ENCODE measurements at places on chromosomes 16 and 17.

GRCh38 chr17:14337596-14338079 lies 36.8 kb downstream of the HS3ST3B1 start:
- no peak for DNase-seq

- no peak for DNase-seq
These were observed 47.2 kb upstream of the SLC47A1 start for GRCh38 chr17:19486351-19487023.

GRCh38 chr16:84119368-84119767 lies 2.6 kb upstream of the MBTPS1 start:
- DNase-seq: no peak

- DNase-seq: no peak
These were observed 49.2 kb downstream of the KCNJ12 start for GRCh38 chr17:21425321-21425720.

DNA sequence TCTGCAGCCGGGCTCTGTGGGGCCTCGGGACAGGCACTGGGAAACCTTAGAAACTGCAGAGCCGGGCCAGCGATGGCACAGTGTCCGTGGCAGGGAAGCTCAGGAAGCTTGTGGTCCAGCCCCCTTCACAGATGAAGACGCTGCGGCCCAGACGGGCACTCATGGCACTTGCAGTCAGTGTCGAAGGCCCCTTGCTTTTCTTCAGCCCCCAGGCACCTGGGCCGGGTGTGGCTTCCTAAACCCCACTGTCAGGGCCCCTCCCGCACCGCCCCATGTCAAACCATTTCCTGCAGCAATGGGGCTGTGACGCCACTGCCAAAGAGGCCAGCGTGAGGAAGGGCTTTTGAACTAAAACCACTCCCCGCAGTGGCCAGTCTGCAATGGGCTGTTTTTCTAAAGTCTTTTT lies 164.0 kb downstream of the LAT start:
- DNase-seq: no peak

- no peak for DNase-seq
These were observed 258.2 kb upstream of the TNRC6C start for GRCh38 chr17:77700165-77700881.

DNA sequence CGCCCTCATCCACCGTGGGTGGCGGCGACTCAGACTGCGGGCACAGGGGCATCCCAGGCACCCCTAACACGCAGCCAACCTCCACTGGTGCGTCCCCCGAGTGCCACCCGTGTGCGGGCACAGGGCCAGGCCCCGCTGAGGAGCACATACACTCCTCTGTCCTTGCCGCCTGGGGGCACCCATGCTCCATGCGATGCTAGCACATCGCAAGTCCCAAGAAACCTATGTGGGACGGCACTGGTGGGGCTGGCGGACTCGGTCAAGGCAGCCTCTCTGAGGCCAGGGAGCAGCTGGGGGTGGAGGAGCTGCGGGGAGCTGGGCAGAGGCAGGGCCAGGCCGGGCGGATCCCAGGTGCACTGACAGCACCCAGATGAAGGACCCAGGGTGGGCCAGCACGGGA lies 4.0 kb downstream of the ZNF598 start:
- no peak for DNase-seq

GRCh38 chr17:70786081-70786480 lies 616.7 kb downstream of the KCNJ2 start:
- no peak for DNase-seq

- no peak for DNase-seq
These were observed 35.4 kb upstream of the CNTNAP4 start for GRCh38 chr16:76241755-76242154.

- no peak for DNase-seq
These were observed 14.4 kb downstream of the TRIM25 start for GRCh38 chr17:56899403-56899802.

- no peak for DNase-seq
These were observed 61.9 kb downstream of the BANP start for GRCh38 chr16:88013091-88013609.

GRCh38 chr17:7441266-7441665 lies 2.0 kb downstream of the FGF11 start:
- no peak for DNase-seq

- no peak for DNase-seq
These were observed 34.1 kb downstream of the FAM20A start for GRCh38 chr17:68567035-68567434.

- DNase-seq: no peak
These were observed 37.2 kb downstream of the IRF8 start for GRCh38 chr16:85935974-85936760.

DNA sequence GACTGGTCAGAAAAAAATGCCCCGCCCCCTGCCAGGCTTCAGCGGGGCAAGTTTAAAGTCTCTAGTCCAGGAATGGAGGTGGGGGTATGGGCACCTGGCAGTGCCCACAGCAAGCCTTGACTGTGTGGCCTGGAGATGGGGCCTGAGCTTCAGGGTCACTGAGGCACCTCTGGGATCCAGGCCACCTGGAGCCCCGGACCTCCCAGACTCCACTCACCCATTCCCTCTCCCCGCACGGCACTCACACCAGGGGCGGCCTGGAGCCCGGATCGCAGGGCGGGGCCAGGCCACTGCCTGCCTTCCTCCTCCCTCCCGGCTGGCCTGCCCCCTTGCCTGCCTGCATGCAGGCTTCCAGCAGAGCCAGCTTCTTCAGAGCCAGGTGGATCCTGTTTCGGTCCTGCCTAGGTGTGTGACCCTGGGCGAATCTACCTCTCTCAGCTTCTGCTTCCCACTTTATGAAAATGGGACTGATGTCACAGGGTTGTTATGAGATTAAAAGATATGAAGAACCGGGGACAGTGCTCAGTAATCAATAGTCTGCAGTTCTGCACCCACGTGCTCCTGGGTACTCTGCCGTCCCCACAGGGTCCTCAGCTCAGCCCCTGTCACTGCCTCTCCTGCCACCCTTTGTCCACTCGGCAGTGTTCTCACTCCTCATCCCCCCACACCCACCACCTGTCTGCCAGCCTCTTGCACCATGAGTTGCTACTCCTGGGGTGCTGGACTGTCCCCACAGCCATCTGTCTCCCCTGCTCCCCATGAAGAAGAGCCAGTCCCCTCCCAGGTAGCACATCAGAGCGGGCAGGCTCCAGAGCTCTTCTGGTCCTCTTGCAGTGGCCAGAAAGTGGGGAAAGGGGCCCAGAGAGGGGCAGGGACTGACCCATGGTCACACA lies 1.2 kb upstream of the TCAP start:
- DNase-seq: no peak

DNA sequence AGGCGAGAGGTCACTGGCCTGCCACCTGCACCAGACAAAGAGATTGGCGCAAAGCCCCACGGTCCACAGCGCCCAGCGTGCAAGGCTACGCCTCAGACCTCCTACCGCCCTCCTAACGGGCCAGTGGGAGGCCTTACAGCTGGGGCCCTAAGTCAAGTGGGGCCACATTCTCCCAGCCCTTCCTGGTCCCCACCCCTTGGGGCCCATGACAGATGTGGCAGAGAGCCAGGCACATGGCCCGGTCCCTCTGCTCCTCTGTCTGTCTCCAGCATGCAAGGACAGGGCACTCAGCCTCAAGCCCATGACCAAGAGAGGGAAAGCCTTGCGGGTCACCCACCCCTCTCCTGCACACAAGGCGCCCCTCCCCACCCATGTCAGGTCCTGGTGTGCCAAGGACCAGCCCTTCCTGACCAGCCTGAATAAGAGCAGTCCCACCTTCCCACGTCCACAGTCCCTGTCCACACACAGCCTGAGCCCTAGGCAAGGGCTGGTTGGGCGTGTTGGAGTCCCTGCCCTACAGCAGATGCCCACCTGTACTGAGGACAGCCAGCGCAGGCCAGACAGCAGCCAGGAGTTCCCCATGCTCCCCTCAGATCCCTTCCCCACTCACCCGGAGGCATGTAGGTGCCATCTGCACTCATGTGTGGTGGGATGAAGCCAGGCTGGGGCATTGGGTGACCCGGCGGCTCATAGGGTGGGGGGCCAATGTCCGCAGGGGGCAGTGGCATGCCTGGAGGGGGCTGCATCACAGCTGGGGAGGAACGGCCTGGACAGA lies 25.3 kb downstream of the CDIP1 start:
- no peak for DNase-seq

GRCh38 chr16:30561089-30561816 lies 3.1 kb upstream of the ZNF764 start:
- no peak for DNase-seq

DNA sequence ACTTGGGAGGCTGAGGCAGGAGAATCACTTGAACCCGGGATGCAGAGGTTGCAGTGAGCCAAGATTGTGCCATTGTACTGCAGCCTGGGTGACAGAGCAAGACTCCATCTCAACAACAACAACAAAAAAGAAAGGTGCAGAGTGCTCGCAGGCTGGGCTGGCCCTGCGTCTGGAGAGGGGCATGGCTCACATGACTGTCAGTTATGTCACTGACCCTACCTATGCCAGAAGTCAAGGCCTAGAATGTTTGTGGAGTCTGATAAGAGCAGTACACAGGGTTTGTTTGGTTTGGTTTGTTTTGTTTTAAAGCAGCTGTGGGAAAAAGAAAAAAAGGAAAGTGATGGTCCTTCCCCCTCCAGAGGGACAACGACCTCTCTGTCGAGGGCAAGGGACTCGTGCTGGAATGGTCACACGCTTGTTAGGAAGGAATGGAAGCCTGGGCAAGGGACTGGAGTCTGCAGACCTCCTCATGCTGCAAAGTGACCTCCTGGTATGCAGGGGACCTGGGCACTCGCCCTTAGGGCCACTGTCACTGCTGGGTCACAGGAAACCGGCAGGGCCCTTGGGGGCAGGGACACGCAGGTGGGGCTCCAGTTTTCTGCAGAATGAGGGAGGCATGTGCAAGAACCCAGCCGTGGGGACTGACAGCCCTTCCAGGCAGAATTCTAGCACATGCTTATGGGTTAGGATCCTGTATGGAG lies 10.1 kb upstream of the OSGIN1 start:
- DNase-seq: no peak

DNA sequence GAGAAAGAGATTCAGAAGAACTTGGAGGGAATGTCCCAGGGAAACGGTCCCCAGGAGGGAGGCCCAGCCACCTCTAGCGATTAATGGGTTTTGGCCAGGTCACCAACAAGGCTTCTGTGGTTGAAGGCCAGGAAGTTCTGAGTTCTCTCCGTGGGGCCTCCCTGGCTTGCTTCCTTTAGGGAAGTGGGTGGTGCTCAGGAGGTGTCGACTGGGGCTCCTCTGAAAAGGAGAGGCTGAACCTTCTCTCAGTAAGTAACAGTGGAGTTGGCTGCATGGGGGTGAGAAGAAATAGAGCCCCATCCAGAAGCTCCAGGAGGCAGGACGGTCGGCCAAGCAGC lies 77.1 kb upstream of the GSE1 start:
- no peak for DNase-seq

DNA sequence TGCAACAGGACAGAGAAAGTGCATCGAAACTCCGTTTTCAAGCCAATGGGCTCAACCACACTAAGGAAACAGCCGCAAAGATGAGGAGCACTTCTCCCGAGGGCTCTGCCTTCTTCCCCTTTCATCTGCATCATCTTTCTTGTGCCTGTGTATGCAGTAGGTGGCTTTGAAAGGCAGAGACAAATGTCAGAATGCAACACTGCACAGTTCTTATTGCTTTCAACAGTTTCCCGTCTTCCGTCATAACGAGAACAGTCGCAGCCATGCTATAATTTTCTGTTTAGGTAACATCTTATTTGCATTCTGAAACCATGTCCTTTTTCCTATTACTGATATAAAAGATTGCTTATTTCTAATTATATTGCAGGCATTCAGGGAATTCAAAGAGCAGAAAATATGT lies 205.2 kb downstream of the SLC39A11 start:
- DNase-seq: no peak

All from BJ (cell line).